Stimulated activated naive CD4-positive, alpha-beta T cell treated with Interleukin-2 at 50 U/mL for 16 hours (primary cell): ENCODE measurements at places on chromosomes 11 and 22.
A peak's percentile ranks its signal among the peaks of the same experiment; 100 is the strongest.

DNA sequence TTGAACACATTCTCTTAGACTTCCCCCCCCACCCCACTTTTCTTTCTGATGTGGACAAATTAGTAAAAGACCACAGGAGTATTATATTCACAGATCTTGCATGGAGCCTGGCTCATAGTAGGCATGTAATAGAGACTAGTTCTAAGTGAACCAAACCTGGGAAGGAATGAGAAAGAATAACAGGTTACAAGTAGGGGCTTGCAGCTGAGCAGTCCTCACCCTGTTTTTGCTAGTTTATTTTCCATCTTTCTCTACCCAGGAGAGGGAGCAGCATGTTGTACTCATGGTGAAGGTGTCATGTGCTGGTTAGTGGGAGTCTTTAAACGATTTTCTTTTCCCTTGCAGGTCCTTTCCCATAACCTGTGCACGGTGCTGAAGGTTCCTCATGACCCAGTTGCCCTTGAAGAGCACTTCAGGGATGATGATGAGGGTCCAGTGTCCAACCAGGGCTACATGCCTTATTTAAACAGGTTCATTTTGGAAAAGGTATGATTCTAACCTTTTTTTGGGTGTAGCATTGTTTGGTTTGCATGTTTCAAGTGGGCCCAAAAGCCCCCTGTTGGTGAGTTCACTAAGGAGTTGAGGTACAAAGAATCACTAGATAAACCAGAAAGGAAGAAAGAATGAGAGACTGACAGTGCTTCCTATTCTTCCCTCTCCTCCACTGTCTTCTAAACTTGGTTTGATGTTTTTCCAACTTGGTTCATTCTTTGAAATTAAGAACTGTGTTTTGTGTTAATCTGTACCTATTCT is 30.1 kb downstream of the SWAP70 start:
- DNase-seq, result no peak

GRCh38 chr22:17700778-17701177 is 62.2 kb downstream of the BCL2L13 start:
- DNase-seq, result no peak

DNA sequence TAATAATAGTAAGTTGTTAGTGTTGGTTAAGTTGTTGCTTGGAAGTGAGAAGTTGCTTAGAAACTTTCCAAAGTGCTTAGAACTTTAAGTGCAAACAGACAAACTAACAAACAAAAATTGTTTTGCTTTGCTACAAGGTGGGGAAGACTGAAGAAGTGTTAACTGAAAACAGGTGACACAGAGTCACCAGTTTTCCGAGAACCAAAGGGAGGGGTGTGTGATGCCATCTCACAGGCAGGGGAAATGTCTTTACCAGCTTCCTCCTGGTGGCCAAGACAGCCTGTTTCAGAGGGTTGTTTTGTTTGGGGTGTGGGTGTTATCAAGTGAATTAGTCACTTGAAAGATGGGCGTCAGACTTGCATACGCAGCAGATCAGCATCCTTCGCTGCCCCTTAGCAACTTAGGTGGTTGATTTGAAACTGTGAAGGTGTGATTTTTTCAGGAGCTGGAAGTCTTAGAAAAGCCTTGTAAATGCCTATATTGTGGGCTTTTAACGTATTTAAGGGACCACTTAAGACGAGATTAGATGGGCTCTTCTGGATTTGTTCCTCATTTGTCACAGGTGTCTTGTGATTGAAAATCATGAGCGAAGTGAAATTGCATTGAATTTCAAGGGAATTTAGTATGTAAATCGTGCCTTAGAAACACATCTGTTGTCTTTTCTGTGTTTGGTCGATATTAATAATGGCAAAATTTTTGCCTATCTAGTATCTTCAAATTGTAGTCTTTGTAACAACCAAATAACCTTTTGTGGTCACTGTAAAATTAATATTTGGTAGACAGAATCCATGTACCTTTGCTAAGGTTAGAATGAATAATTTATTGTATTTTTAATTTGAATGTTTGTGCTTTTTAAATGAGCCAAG is 2.7 kb downstream of the NEAT1 start:
- DNase-seq, result peak; percentile 81

GRCh38 chr11:45254070-45254469 is 32.1 kb downstream of the SYT13 start:
- DNase-seq, result no peak

- no peak for DNase-seq
Observed at GRCh38 chr22:27474711-27475547, 326.6 kb downstream of the MN1 start.

GRCh38 chr11:8107642-8108041 is 26.6 kb downstream of the TUB start:
- DNase-seq, result no peak

GRCh38 chr11:120713296-120713695 is 201.7 kb downstream of the GRIK4 start:
- no peak for DNase-seq

DNA sequence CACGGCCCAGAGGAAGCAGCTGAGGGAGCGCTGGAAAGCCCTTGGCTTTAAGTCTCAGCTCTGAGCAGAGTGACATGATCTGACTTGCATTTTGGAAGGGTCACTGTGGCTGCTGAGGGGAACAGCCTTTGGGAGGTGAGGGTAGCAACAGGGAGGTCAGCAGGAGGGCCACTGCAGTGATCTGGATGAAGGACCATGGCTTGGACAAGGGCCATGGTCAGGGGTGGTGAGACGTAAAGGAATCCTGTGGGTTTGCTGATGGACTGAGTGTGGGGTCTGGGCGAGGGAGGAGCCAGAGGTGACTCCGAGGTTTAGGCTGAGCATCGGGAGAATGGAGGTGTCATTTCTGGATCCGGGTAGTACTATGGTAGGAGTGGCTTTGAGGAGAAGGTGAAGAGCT is 33.3 kb downstream of the SGSM3 start:
- DNase-seq, result no peak

DNA sequence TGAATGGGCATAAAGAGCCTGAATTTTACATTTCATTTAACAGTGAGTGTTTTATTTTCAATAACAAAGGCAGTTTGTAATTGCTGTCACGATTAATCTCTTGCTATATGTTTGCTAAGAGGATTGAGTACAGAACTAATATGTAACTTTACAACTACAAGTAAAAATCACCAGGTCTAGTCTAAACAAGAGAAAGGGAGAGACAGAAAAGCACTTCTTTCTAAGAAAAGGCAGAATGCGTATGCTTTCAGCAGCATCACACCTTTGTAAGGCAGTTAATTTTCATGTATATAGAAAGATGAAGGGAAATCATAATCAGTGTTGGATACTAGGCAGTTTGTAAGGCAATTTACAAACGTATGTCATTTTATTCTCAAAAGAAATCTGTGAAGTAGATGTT is 169.8 kb downstream of the NELL1 start:
- DNase-seq, result no peak

DNA sequence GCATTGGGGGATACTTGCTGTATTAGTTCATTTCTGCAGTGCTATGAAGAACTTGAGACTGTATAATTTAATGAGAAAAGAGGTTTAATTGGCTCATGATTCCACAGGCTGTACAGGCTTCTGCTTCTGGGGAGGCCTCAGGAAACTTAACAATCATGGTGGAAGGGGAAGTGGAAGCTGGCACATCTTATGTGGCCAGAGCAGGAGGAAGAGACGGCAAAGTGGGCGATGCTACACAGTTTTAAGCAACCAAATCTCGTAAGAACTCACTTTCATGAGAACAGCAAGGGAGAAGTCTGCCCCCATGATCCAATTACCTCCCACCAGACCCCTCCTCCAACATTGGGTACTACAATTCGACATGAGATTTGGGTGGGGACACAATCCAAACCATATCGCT is 55.1 kb downstream of the TMPRSS5 start:
- no peak for DNase-seq

GRCh38 chr22:50581950-50582492 is 628 bp downstream of the CHKB start:
- peak; percentile 22 for DNase-seq

DNA sequence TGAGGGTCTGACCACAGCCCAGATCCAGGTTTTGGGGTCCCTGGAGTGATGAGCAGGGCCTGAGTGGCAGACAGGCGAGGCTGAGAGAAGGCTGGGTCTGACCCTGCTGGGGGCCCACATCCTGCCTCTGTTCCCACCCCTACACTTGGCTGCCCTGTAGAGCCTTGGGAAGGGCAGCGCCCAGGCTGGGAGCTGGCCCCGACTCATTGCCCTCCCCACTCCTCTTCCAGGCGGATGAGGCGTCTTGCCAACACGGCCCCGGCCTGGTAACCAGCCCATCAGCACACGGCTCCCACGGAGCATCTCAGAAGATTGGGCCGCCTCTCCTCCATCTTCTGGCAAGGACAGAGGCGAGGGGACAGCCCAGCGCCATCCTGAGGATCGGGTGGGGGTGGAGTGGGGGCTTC is 4.9 kb downstream of the DERL3 start:
- DNase-seq, result no peak

- DNase-seq, result no peak
Observed at GRCh38 chr11:110131386-110132123, 38.4 kb downstream of the ZC3H12C start.

DNA sequence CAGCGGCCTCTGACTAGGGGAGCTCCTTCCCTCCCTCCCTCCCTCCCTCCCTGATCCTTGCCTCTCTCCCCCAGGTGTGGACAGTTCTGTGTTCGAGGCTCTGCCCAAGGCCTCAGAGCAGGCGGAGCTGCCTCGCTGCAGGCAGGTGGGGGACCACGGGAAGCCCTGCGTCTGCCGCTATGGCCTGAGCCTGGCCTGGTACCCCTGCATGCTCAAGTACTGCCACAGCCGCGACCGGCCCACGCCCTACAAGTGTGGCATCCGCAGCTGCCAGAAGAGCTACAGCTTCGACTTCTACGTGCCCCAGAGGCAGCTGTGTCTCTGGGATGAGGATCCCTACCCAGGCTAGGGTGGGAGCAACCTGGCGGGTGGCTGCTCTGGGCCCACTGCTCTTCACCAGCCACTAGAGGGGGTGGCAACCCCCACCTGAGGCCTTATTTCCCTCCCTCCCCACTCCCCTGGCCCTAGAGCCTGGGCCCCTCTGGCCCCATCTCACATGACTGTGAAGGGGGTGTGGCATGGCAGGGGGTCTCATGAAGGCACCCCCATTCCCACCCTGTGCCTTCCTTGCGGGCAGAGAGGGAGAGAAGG is 11.1 kb upstream of the POU2F3 start:
- no peak for DNase-seq

DNA sequence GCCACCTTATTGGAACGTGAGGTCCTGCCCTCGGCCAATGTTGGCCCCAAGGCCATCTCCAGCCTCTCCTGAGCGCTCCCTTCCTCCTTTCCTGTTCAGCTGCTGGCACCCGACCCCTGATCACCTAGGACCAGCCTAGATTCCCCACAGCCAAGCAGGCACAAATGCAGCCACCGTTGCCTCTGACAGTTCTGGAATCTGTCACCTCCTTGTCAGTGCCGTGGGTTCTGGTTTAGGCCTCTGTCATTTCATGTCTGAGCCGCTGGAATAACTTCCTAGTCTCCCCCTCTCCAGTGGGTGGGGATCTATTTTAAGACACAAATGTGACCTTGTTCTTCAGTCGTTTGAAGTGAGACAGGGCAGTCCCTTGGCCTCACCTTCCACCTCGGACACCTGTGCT is 29.7 kb downstream of the FADS3 start:
- no peak for DNase-seq

GRCh38 chr11:79312617-79313529 is 128.0 kb downstream of the TENM4 start:
- DNase-seq, result no peak

DNA sequence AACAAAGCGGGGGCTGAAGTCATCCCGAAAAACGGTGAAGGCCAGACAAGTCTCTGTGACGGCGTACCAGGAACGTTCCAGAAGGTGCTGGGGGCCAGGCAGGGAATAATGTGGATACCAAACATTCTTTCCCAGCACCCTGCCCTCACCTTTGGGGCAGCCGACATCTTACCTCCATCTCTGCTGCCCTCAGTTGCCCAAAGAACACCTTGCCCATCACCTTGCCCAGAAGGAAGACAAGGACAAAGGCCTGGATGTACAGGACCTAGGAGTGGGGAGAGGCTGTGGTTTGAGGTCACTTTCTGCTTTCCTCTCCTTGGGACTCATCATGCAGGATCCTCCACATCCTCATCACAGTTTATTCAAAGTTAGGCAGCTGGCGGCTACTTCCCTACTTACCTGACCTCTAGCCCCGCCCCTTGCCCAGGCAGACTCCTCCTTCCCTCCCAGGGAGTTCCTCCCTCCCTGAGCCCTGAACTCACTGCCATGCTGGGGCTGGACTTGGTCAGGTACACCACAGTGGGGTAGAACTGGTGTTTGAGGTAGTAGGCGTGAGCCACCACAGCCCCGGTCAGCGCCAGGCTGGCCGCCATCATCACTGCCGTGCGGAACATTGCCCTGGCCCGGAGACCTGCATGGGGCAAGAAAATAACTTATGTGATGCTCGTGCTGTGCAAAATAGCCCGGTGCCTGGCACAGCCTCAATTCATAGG is 1.2 kb downstream of the SYVN1 start:
- peak; percentile 40 for DNase-seq

GRCh38 chr11:15843309-15843872 is 513.0 kb downstream of the SOX6 start:
- no peak for DNase-seq

DNA sequence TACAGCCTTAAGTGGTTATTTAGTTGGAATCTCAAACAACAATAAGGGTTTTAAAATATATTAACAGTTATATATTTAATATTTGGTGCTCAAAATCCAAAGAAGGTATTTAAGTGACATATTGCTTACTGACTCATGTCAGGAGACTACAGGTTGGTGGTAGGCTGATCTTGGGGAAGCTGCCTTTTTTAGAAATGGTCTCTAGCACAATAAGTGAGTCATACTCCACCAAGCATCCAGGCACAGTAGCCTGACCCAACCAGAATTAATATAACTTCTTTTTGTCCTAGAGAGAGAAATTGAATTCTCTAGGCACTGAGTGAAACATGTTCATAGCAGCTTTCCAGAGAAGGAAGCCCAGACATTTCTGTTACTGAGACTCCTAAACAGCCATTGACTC is 868.5 kb upstream of the TENM4 start:
- DNase-seq, result no peak

DNA sequence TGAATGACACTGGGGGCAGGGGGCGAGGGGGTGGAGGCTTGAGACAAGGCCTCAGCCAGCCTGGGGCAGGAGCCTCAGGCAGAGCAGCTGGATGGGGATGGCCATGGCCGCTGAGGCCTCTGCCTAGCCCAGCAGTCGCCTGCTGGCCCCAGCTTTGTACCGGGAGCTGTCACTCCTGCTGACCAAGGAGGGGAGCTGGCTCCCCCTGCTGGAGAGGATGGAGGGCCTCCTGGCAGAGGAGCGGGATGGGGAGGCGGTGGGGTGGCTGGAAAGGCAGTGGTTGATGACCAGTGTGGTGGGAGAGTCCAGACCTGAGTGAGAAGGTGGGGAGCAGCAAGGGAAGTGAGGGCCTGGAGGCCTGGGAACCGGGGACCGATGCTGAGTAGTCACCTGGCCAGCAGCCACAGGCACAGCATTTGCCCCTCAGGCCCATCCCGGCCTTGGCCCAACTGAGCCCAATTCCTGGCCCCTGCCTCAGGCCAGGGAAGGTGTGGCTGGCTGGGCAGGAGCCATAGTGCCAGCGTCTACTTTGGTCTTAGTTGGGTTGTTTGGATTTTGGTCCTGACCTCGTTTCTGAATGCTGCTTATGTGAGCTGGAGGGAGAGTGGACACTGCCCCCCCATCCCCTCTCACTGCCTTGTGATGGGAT is 6.0 kb upstream of the SUSD2 start:
- DNase-seq, result peak; percentile 39

- peak; percentile 11 for DNase-seq
Observed at GRCh38 chr11:87097582-87097981, 59.8 kb downstream of the TMEM135 start.

GRCh38 chr22:50568626-50569025 is 5.9 kb upstream of the SYCE3 start:
- DNase-seq, result no peak
